ENCODE measurements at places on chromosomes 1 and 21.

DNA sequence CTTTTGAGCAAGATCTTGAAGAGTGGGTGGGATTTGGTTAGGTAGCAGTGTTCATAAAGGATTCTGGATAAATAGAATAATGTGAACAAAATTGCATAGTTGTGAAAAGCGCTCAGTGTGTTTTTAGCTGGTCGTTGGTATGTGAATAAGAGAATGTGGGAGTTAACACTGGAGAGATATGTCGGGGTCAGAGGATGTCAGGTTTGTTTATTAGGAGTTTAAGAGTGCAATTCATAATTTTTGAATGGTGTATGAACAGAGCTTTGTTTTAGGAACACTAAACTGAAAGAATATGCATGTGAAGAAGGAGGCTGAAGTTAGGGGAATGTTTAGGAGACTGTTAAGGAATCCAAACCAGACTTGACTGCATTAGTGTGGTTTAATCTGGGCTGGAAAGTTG is 9.4 kb downstream of the USP16 start:
- no peak for DNase-seq

- DNase-seq: no peak
These were observed 127.5 kb downstream of the UCK2 start for GRCh38 chr1:165954940-165955339.

- no peak for DNase-seq
These were observed 49.2 kb downstream of the CASQ2 start for GRCh38 chr1:115719285-115719684.

DNA sequence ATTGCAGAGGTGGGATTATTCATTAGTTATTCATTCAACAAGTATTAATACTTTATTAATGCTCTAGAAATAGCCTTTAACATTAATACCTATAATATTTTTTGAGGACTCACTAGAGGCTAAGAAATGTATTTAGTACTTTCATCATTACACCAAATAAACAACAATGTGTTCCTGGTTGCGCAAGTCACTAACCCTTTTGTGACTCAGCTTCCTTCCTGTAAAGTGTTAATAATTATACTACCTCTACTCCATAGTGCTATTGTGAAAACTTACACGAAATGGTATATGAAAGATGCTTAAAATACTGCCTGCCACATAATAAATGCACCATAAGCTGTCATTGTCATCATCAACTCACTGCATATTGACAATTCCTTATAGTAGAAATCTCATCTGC is 431.0 kb downstream of the DPYD start:
- DNase-seq: no peak

DNA sequence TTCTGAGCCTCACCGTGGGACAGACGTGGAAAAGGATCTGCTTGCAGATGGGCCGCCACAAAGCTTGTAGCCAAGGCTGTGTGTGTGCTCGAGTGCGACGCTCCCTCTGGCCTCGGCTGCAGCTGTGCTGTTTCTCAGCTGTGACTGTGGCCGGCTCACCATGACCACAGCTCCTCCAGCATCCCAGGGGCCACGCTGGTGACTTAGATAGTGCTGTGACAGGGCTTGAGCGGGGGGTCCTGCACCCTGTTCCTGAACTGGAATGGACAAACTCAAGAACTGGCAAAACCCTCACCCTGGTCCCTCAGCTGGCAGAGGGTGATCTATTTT is 17.4 kb upstream of the ACTRT2 start:
- no peak for DNase-seq

GRCh38 chr1:1137256-1138045 is 21.6 kb upstream of the C1orf159 start:
- DNase-seq: no peak

DNA sequence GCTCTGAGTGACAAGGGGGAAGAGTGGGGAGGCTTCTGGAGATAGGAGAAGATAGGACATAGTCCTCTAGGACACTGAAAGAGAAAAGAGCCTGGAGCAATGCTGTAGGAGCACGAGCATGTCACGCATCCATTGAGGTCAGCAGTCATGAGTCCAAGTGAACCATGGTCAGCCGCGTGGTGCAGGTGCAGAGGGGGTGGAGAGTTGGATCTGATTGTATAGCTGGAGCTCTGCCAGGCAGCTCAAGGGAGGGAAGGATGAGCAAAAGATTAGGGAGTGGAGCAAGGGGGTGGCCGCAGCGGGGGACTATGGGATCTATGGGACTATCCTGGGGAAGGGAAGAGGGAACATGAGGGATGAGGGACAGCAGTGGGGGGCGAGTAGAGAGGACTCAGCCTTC is 14.0 kb downstream of the PADI1 start:
- DNase-seq: no peak

DNA sequence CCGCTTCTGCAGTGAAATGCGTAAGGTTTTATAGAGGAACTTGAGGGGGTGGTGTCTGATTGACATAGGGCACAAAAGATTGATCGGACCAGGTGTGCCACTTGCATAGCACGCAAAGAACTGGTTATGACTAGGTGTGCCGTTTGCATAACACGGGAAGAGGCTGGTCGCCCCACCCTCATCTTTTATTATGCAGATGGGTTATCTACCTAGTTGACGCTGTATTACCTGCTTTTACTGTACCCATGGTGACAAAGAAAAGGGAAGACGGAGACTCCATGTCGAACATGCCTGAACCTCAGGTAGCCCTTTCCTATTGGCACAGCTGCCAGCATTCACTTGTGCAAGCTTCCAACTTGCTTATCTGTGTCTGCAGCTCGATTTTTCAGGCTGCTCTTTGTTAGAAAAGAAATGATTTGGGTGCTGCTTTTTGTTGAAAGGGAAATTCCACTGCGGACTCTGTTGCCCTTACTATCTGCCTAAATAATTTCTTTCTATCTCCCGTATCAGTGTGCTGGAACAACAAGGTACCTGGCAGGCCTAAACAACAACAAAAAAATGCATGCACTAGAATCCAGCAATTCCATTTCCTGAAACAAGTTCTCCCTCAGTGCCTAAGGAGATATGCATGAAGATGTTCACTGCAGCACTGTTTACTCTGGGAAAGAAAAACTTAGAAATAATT is 194.4 kb upstream of the KAZN start:
- no peak for DNase-seq

GRCh38 chr1:229196404-229197264 is 74.3 kb upstream of the RAB4A start:
- no peak for DNase-seq

GRCh38 chr1:189678779-189679178 is 798.9 kb downstream of the BRINP3 start:
- no peak for DNase-seq

- DNase-seq: no peak
These were observed 29.1 kb upstream of the TRABD2B start for GRCh38 chr1:48026275-48026674.

DNA sequence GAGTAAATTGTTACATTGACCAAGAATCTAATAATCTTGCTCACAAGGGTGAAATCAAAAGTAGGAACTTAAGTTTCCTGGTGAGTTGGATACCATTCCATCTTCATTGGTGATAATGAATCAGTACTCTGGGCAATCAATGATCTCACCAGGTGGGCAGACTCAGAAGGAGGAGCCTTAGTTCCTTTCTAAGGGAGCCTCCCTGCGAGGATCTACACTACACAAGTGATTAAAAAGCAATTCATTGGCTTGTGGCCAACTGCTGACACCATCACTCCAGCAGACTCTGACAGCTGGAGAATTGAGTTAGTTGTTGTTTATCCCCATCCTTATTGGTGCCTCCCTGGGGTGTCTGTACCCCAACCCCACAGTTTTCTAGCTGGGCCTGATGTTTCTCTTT is 84.1 kb upstream of the VANGL1 start:
- no peak for DNase-seq

DNA sequence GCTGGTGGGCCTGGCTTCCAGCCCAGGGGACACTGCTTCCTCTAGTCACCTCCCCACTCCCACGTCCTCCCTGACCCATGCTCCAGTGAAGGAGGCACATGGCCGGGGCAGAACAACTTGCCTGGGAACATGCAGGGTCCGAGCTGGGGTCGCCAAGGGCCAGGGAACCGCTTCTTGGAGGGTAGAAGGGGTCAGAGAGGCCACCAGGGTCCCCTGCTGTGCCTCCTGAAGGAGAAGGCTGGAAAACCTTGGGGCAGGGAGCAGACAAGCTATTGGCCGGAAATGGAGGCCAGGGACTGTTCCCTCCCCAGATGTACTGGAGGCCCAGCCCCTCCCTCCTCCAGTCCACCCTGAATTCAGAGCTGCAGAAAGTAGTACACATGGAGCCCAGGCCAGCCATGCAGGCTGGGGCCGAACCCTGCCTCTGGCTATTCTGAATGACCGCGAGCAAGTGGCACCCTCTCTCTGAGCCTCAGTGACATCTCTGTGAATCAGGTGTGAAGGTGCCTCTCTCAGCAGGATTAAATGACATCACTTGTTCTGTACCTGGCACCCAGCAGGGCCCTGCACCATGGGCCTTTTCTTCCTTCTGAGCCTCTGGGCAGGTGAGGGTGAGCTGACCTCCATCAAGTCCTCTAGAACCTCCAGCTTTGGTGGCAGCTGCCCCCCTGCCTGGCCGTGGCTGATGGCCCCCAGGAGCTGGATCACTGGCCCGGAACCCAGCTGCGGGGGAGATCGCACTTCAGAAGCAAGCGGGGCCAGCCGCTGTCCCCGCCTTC is 15.7 kb downstream of the SPOCD1 start:
- no peak for DNase-seq

GRCh38 chr21:30257773-30258172 is 25.0 kb downstream of the KRTAP24-1 start:
- DNase-seq: no peak

GRCh38 chr1:43253876-43254275 is 15.9 kb upstream of the TMEM125 start:
- DNase-seq: no peak

GRCh38 chr1:36172017-36172747 is 16.2 kb downstream of the MAP7D1 start:
- DNase-seq: no peak

DNA sequence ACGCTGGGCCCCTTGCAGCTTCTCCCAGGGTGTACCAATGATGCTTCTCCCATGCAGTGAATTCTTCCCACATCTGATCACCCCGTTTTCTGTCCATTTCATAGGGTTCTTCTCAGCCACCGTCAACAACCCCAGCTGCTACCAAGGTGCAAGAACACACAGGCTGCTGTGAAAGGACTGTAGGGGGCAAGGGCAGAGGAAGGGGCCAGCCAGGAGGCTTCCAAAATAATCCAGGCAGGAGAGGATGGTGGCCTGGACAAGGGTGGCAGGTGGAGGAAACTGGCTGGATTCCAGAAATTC is 113.3 kb upstream of the WNT4 start:
- DNase-seq: no peak

DNA sequence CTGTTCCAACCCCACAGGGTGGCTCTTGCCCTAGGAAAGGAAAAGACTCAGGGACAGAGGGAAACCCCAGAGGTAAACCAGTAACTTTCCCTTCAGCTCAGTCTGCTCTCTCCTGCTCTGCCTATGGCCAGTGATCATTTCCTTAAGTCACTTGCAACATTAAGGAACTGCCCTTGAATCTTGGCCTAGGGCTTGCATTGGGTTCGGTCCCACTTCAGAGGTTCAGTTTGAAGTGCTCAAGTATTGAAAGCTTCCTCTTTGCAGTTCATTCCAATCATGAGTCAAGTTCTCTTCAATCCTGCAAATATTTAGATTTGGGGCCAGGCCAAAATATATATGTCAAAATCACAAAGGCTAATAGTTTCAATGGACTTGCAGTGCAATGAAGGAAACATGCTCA is 97.7 kb upstream of the IRF2BP2 start:
- DNase-seq: no peak

GRCh38 chr21:42112857-42113256 is 41.7 kb downstream of the UMODL1 start:
- no peak for DNase-seq

DNA sequence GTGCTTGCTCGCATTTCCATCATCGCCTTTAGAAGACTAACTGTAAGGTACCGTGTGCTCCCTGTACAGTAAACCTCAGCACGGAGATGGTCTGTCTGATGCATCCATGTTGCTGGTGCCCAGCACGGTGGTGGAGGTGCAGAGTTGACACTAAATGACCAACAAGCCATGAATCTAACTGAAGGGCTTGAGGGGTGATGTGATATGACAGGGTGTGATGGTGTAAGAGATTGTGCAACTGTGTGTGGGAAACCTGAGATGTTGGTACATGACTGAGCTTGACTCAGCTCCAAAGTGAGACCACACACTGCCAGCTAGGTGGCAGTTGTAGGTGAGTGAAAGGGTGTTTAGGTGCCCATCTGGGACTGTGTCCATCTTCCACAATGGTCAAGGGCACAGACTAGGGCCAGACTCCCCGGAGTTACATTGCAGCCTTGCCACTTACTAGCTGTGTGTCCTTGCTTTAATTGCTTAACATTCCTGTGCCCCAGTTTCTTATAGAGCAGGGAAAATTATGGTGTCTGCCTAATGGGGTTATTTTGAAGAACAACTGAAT is 21.4 kb downstream of the SLC2A1 start:
- no peak for DNase-seq

DNA sequence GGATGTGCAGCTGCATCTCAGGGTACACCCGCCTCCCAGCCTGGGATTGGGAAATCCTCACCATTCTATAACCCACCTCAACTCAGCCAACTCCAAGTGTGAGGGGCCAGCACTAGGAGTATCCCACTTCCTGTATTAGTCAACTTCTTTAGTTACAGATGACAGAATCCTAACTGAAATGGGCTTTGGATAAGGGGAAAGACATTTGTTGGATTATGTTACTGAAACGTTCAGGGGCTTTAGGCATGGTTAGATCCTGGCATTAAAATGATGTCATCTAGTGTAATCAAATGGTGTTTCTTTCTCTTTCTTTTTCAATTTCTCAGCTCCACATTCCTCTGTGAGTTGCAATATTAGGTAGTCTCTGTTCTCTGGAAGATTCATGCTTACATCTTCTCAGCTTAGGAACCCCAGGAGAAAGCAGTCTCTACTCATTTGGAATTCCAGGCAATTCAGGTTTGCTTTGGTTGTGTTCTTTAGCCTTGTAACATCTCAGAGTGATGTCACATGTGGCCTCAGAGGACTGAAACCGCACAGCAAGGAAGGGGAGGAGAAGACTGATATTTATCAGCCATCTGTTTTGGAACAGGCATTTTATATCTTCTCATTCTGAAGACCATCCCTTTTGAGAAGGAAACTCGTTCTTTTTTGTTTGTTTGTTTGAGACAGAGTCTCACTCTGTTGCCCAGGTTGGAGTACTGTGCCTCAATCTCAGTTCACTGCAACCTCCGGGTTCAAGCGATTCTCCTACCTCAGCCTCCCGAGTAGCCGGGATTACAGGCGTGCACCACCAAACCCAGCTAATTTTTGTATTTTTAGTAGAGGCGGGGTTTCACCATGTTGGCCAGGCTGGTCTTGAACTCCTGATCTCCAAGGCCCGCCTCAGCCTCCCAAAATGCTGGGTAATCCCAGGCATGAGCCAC is 18.9 kb upstream of the TMEM54 start:
- DNase-seq: no peak

DNA sequence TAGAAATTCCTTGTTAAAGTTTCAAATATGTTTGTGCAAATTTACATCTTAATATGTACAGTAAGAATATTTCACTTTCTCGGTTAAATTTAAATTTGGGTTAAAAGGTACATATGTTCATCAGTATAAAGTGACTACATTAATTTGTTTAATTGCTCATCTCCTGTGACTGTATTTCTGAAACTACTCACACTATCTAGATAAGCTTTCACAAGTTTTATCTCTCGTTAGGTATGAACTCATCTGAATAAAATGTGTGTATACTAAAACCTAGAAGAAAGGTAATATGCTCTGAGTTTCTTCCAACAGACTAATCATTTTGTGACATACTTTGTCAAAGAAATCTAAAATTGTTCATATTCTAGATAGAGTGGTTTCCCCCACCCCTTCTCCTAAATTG is 150.7 kb downstream of the PATJ start:
- no peak for DNase-seq

Data from hippocampal formation (tissue), 2 donors.